NCI-H345 (cell line): ENCODE measurements at places on chromosomes 3 and 15.
A peak's percentile ranks its signal among the peaks of the same experiment; 100 is the strongest.

DNA sequence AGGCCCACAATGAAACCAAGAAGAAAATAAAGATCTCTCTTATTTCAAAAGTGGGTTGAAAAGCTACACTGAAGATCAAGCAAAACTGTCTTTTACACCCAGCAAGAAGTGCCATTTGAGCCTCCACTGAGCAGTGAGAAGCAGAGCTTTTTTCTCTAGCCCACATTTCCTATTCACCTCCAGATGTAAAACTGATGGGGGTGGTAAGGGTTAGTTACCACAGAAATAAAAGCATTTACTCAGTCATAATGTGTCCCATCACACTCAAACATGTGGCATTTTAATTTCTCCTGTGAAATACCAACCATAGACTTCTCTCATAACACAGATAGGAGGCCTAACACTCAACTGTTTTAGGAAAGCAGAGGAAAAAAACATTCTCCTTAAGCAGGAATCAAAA lies 21.0 kb downstream of the IFT57 start:
- no peak for DNase-seq

DNA sequence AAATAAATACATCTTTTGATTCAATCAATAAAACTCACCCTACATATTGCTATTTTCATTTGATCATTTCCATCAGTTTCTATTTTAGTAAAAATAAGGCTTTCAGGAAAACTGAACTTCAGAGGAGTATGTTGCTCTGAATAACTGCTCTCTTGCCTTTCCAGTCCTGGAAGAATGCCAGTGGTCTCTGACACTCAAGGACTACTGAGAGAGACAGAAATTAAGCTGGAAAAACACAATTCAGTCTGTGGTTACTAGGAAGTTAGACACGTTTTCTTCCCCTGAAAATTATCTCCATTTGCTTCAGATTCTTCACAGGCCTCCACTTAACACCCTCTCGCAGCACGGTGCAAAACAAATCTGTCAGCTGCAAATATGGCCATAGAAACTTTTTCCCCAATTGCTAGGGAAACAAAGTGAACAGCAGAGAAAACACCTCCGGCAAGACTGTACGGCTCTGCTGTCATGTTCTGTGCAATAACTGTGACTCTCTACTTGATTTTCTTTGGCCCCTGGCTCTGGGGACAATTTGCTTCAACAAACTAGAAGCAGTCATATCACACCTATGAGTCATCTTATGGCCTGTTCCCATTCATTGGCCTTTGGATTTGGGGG lies 353.0 kb downstream of the MAGI1 start:
- DNase-seq: no peak

- DNase-seq: no peak
These were observed 701 bp upstream of the TIPARP start for GRCh38 chr3:156673732-156674045.

- DNase-seq: no peak
These were observed 47.0 kb upstream of the CFAP161 start for GRCh38 chr15:81087066-81087465.

DNA sequence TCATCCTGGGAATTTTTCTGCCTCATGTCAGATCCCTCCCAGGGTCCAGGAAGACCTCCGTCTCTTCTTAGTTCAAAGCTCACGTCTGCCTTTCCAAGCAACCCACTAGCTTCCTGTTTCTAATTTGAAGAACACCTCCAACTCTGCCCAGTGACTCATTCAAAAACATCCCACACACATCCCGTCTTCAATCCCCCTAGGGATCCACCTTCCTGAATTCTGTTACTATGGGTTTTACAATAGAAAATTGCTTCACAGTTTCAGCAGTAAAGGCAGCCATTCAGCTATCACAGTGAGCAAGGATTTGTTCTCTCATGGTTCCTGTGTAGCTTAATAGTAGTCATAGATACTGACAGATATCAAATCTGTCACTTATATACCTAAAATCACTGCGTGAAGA lies 308.3 kb upstream of the CCDC54 start:
- DNase-seq: no peak

- no peak for DNase-seq
These were observed 27.0 kb downstream of the OPA1 start for GRCh38 chr3:193620057-193620456.

- peak; percentile 28 for DNase-seq
These were observed 3.6 kb upstream of the SMAD6 start for GRCh38 chr15:66698318-66698961.

- DNase-seq: no peak
These were observed 70.9 kb upstream of the TMEM115 start for GRCh38 chr3:50430191-50430590.

DNA sequence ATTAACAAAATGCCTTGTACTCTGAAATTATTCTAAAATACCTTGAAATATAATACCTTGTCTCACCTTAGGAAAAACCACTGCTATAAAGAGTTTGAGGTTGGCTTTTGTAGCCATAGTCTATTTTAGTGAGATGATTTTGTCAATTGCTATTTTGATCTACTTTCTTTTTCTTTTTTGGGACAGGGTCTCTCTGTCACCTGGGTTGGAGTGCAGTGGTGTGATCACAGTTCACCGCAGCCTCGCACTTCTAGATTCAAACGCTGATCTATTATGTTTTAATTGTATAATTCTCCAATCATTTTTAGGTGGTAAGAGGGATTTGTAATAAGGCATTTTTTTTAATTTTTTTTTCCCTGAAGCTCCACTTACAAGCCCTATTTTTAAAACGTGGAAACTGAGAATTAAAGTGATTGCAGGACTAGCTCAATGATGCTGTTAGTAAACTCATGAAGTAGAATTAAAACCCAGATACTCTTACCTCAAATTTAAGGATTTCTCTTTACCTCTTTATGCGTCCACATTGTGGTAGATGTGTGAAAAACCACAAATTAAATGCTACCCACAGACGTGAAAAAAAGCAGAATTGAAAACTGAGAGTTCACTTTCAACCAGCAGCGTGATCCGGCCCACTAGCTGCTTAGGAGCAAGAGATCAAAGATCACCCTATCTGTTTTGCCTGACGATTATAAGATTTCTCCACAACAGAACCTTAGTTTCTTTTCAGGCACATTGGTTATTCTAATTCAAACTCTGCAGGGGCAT lies 384.2 kb downstream of the CGGBP1 start:
- DNase-seq: no peak

DNA sequence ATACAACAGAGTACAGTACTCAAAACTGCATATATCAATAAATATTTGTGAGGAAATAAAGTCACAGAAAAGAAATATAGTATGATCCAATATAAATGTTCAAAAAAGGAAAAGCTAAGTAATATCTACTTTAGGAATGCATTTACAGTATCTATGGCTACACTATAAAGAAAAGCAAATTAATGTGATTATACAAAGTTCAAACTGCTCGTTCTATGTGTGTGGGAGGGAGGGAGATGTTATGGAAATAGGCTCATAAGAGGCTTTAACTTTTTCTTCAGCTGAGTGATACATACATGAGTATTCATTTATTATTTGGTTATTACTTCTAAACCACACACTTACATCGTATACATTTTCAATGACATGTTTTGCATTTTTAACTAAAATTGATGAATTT lies 377.7 kb upstream of the AGTR1 start:
- DNase-seq: no peak

DNA sequence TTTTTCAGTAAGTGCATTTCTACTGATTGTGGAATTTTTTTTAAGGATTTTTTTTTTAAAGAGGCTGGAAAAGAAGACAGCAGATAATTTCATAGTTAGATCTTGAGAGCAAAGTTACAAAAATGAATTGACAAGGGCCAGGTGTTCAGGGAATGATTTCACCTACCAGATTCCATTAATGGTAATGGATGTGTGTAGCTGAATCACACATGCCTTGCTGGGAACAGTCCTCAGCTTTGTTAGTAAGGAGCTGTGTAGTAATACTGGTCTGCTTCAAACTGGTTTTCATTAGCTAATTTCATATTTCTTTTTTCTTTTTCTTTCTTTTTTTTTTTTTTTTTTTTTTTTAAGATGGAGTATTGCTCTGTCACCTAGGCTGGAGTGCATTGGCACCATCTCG lies 16.0 kb downstream of the NR1D2 start:
- DNase-seq: no peak

- no peak for DNase-seq
These were observed 32.9 kb upstream of the SLC22A13 start for GRCh38 chr3:38232701-38233100.

- DNase-seq: no peak
These were observed 27.7 kb upstream of the P4HTM start for GRCh38 chr3:48962340-48962739.

DNA sequence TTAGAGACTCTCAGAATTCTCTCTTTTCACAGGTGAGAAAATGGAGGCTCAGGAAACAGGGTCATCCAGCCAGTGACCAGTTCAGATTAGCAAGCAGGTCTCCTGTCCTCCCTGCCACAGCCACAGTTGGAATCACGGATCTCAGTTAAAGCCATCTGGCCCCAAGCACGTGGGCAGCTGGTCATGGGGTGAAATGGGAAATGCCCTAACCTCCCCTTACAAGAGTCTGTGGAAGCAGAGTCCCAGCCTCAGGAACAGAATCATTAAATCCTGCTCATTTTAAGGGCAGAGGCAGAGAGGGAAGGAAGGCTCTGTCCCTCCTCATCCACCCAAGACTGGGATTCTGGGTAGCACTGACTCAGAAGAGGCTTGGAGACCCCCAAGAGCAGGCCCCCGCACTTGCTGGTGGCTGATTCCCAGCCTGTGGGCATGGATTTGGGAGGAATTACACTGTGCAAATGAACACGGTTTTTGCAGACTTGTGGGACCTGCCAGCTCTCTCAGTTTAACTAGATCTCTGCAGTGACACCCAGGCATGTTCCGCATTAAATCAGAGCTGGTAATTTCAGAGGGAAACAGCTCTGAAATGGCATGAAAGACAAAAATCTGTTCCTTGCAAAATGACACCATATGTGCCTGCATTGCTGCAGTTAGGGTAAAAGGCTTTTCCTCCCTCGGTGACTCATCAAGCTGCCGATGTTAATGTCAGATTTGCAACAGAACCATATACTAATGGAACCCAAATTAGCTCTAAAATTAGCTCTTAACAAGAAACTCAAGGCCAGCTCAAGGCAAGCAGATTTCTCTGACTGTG lies 89.0 kb downstream of the BDH1 start:
- no peak for DNase-seq

GRCh38 chr3:184116017-184116416 lies 19.1 kb upstream of the EIF2B5 start:
- no peak for DNase-seq

GRCh38 chr15:59838900-59839299 lies 149.8 kb upstream of the BNIP2 start:
- no peak for DNase-seq

DNA sequence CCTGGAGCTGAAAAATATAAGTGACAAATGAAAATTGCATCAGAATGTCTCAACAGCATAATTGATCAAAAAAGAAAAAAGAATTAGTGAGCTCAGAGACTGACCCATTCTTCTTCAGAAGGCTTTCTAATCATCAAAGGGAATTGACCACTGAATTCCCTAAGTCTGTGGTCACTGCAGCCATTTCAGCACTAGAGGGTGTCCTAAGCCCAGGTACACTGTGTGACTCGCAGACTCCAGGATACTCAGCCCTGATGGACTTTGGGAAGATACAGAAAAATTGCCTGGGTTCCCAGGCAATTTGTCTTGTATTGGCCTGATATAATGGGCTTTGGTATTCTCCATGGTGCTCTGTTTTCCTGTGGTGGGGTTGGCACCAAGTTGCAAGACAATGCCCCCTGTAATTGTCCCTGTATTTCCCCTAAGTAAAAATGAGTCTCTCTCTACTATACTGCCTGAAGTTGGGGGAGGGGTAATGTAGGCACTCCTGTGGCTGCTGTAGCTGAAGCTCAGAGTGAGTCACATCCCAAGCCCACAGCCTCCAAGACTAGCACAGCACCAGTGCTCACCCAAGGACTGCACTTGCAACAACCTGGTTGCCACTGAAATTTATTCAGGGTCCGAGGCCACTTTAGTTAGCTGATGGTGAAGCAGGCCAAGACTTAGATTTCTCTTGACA lies 256.0 kb upstream of the STAC start:
- no peak for DNase-seq

GRCh38 chr3:134543113-134543512 lies 57.3 kb downstream of the CEP63 start:
- no peak for DNase-seq

- no peak for DNase-seq
These were observed 1.8 kb downstream of the GSK3B start for GRCh38 chr3:120092474-120092873.

DNA sequence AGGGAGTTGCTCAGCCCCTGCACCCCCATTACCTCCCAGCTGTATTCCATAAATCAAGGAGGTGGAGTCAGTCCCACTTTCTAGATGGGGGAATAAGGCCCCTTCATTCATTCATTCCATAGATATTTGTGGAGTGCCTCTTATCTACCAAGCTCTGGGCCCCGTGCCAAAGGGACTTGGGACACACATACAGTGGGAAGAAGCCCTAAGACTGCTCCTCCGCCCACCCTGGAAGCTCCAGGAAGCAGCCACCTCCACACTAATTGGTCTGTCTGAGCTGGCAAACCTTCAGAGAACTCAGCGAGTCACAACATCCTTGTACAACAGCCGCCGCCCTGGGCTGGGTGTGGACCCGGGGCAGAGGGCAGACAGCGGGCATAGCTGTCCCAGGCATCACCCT lies 6.4 kb downstream of the STRA6 start:
- DNase-seq: peak; percentile 42

DNA sequence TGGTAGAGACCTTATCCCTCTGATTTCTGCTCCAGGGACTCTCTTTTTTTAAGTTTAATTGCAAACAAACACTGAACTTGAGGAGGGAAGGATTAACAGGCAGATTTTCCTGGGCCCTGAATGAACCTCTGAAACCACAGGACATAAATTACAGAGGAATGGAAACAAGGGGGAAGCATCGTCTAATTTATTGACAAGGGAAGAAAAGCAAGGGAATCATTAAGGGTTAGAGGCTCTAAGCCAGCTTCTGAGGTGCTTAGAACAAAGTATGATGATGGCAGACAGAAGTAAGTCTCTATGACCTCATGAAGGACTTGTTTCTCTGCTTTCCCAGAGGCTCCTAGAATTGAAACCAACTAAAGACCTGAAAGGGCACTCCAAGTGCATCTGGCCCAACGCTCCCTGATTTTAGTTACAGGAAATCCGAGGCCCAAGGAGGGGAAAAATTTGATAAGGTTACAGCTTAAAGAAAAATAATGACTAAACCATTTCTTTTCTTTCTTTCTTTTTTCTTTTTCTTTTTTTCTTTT lies 244.7 kb upstream of the NR2E3 start:
- no peak for DNase-seq

GRCh38 chr3:13788522-13789424 lies 91.1 kb downstream of the WNT7A start:
- no peak for DNase-seq

GRCh38 chr15:99390667-99391066 lies 139.4 kb downstream of the LRRC28 start:
- DNase-seq: no peak

- DNase-seq: no peak
These were observed 7.6 kb downstream of the ANXA2 start for GRCh38 chr15:60390231-60390630.

- DNase-seq: no peak
These were observed 189.6 kb upstream of the MCTP2 start for GRCh38 chr15:94041746-94042145.

DNA sequence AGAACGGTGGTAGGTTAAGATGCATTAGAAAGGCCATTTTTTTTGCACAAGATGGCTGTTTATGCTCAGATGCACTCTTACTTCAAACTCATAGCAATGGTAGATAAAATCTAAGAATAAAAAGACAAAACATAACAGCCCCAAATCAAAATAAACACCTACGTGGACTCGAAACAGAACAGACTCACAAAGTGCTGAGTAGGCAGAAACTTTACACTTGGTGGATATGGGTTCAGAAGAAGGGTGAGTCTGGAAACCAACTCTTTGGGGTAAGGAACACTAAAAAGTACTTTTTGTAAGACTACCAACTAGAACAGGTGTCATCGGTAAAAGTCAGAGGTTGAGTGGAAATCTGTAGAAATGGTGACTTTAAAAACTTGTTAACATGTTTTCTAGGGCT lies 468.2 kb downstream of the OTOL1 start:
- DNase-seq: no peak
